ENCODE measurements at places on chromosomes 3 and 15.
A peak's percentile ranks its signal among the peaks of the same experiment; 100 is the strongest.

- DNase-seq: no peak
These were observed 71.8 kb upstream of the STRIT1 start for GRCh38 chr3:155365178-155365783.

DNA sequence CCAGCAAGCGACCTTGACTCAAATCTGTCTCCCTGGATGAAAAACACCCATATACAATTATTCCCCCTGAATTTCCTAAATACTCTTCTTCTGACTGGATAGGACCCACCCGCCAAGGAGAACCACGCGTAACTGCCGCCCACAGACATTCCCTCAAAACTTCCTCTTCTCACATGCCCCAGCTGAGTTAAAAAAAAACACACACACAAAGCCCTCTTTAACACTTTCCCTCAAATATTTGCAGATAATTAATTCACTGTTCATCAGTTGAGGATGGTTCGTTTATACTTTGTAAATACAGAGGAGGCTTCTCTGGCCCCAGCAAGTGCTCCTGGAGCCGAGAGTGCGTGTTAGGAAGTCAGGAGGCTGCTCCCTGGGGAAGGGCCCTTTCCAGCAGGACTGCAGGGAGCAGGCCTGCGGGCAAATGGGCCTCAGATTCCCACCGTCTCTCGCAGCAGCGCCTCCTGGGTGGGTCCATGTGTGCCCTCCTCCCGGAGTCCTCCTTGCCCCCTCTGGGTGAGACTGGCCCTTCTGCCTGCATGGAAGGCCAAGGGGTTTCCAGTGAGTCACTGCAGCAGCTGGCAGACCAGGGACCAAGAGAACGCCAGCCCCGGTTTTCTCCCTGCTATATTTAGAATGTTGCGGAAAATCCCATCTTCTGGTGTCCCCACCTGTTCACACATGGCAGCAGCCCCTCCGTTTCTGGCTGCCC is 46.8 kb downstream of the MGLL start:
- DNase-seq: no peak

DNA sequence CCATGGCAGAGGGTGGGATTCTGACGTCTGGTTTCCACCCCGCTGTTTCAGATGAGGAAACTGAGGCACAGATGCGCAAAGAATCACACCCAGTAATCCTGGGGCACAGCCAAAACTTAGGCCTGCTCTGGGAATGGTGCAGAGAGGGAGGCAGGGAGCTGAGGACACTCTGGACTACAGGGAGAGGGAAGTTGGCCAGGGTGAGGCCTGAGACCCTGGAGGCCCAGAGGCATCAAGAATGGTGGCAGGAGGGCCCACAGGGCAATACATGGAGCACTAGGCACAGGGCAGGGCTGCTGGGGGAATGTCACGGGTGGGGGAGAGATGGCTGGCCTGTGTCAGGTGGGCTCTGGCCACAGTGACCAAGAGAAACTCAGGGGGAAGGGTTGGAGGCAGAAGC is 63.6 kb downstream of the TLE3 start:
- DNase-seq: no peak

- DNase-seq: no peak
These were observed 118.5 kb upstream of the LMOD3 start for GRCh38 chr3:69240651-69241568.

DNA sequence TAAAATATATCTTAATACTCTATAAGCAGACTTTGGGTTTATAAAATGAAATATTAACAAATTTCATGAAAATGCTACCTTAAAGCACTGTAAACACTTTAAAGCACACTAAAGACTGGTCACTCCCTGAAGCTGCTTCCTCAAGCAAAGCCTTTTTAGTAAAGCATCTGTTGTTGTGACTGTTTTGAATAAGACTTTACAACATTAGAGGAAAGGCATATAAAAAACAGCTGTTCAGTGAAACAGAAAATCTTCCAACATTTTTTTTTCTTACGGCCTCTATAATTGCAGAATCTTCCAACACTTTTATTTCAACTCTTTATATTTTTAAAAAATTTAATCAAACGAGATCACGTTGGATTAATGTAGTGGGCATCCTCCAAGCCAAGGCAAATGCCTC is 48.1 kb downstream of the GRK7 start:
- DNase-seq: no peak

- peak; percentile 20 for DNase-seq
These were observed 19.1 kb upstream of the TM4SF18 start for GRCh38 chr3:149352556-149352955.

DNA sequence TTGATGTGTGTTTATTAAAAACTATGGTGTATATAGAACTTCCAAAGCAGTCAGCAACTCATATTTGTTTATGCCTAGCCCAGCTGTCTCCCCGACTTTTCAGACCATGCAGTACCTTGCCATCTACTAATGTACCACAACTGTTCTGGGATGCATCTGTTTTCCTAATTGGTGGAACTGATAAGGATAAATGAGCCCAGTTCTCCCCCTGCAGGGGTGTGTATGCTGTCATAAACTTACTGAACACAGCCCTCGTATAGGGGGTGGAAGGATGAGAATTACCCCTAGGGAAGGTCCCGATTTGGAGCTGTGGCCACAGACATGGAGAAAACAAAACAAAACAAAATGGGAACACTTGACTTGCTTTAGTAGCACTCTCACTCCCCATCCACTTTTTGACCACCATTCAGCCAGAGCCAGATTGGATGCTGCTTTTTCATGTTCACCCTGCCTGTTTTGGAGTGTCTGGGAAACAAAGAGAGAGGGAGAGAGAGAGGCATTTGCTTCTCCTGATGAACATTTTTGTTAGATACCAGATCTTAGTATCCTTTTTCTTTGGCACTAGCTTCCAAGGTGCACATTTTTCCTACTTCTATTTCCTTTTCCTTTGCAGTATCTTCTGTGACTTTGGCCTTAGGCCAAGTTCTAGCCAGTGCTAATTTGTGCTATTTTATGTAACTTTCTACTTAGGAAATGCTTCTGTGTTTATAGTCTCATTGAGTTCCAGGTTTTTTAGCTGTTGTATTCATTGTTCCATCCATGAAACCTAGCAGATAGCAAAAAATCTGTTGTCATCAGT is 29.1 kb downstream of the CADM2 start:
- DNase-seq: no peak

- no peak for DNase-seq
These were observed 25.6 kb upstream of the PYGO1 start for GRCh38 chr15:55613727-55614126.

DNA sequence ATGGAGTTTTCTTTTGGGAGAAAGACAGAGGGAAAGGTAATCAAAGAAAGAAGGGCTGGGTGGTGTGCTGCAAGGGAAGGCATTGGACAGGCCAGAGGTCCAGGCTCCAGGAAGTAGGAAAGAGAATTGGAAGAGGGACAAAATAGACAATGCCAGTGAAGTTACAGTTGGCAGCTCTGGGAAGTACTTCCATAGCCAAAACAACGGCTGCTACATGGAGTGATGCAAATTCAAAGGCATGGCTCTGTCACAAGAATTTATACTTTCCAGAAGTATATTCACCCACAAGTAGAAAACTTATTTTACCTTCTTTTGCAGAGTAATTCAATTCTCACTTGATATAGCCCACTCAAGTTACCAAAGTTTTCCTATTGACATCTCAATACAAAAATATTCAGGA is 191.5 kb downstream of the TNIK start:
- no peak for DNase-seq

DNA sequence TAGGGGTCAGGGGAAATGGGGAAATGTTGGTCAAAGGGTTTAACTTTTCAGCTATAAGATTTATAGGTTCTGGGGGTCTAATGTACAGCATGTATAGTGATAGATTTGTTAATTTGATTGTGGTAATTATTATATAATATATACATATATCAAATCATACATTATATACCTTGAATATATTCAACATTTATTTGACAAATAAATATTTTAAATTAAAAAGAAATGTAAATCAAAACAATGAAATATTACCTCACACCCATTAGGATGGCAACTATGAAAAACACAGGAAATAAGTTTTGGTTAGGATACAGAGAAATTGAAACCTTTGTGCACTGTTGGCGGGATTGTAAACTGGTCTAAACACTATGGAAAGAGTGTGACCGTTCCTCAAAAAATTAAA is 85.0 kb upstream of the SLCO2A1 start:
- DNase-seq: no peak

GRCh38 chr15:92383519-92384324 is 10.0 kb upstream of the ST8SIA2 start:
- peak; percentile 28 for DNase-seq

- DNase-seq: no peak
These were observed 8.9 kb downstream of the CHDH start for GRCh38 chr3:53837331-53837730.

- no peak for DNase-seq
These were observed 112.9 kb downstream of the ULK4 start for GRCh38 chr3:41848753-41849574.

DNA sequence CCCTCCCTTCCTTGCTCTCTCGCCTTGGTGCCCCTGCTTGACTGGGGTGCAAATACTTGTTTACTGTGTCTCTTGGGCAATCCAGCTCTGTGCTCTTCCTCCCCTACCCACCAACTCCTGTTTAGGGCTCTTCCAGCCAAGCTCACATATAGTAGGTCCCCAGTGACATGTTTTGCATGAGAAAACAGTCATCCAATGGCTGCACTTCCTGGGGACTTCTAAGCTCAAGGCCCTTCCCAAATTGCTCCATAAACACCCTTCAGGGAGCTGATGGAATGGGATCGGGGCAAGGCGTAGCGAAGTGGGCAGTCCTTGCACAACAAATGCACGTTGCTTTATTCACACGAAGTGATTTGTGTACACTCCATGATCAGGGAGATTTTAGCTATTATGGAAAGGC is 9.4 kb upstream of the COPG1 start:
- DNase-seq: no peak

DNA sequence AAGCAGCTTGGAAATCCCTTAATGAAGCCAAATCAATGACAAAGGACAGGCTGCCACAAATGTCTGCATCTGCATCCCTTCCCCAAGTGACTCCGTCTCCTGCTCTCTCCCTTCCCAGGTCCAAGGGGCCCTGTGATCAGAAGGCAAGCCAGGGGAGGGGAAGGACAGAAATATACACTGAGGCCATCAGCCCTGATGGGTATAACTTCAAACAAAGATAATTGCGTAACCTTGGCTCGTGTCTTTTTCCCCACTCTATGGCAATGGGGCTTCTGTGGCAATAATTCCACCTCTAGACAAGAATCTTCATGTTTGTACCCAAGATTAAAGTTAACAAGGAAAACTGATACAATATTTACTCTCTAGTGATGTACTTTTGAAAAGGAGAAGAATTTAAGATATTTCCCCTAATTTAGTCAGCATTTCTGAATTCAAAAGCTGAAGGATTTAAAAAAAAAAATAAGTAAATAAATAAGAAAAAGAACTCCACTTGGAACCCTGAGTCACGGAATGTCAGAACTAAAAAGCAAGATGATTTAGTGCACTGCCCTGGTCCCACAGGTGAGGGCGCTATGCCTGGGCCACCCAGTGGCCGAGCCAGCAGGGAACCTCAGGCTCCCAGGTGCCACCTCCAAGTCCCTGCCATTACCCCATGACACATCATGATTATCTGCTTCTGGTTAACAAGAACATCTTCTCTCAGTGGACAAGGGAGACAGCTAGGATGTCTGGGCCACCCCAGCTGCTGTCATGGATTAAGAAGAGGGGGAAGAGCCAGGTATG is 154.5 kb downstream of the STT3B start:
- no peak for DNase-seq

GRCh38 chr3:181929501-181929900 is 217.8 kb downstream of the SOX2 start:
- DNase-seq: no peak

DNA sequence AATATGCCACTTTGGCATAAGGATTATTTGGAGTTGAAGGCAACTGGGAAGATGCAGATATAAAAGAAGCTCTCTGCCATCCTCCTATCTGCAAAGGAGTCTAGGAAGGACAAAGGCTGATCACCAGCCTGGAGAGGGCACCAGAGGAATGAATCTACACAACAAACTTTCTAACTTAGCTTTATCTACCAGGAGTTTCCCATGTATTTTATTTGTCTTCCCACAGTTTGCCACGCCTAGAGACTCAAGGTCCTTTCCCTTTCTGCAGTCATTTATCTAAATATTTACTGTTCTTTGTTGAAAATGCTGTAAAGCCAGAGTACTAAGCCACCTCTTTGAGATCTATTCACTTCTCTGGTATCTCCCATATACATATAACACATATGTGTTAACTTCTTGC is 32.2 kb downstream of the GPR176 start:
- no peak for DNase-seq

- DNase-seq: peak; percentile 18
These were observed 13.4 kb upstream of the FAM98B start for GRCh38 chr15:38440353-38441129.

- no peak for DNase-seq
These were observed 148.3 kb downstream of the SMAD6 start for GRCh38 chr15:66850078-66850991.

DNA sequence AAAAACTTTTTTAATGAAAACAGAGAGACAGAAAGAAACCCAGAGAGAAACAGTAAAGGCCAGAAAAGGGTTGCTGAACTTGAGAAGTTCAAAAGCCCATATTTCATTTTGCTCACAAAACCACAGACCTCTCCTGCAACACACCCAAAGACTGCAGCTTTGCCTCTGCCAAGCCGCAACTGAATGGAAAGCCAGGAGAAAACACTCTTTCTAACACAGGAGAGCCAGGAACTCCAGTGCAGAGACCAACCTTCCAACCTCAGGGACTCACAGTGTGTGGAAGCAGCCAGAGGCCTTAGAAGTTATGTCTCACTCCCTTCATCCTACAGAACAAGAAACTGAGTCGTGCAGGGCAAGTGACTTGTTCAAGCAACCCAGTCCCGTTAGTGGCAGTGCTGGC is 163.1 kb upstream of the HES1 start:
- no peak for DNase-seq

- DNase-seq: no peak
These were observed 221.2 kb downstream of the SQOR start for GRCh38 chr15:45855907-45856579.

GRCh38 chr3:41241161-41241560 is 41.9 kb downstream of the CTNNB1 start:
- no peak for DNase-seq

Measured in stimulated activated CD4-positive, alpha-beta T cell treated with anti-CD3 and anti-CD28 coated beads, Interleukin-12 subunit alpha, Interleukin-12 subunit beta, amount 100 ng/mL, for 48 hours (primary cell).